Lung microvascular endothelial cell (primary cell): ENCODE measurements at places on chromosomes 7 and 10.

DNA sequence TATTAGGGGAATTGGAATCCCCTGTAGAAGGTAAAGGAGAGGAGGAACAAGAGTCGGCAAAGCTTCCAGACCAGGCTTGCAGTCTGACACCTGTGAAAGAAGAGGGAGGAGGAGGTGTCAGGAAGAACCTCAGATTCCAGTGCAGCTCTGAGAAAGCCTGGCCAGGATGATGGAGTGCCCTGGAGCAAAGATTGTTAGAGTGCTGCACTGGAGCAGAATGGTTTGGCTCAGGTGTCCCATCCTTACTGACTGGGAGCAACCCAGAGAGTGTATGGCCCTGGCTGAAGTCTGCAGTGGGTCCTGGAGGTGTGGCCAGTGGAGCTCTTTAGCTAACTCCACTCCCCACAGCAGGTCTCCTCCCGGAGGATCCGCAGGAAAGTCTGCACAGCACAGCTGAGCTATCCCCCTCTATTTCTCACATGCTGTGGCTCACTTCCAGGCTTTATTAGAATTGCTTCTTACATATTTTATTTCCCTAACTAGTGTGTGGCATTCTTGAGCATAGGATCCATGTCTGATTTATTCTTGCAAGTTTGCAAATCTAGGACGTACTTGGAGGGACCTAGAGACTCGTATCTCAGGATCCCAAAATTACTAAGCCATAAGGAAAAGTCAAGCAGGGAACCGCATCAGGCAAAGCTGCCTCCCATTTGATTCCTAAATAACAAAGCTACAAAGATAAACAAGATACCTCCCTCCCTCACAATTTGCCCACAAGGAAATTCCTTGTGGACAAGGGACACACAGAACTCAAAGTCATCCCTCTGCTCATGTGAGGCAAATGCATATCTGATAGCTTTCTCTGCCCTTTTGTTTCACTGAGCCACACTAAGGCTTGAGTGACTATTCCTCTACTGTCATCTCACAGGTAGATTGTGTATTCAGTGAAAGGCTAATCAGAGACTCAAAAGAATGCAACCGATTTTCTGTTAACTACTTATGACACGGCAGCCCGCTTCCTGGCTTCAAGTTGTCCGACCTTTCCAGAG lies 58.8 kb downstream of the VIM start:
- DNase-seq = no peak

DNA sequence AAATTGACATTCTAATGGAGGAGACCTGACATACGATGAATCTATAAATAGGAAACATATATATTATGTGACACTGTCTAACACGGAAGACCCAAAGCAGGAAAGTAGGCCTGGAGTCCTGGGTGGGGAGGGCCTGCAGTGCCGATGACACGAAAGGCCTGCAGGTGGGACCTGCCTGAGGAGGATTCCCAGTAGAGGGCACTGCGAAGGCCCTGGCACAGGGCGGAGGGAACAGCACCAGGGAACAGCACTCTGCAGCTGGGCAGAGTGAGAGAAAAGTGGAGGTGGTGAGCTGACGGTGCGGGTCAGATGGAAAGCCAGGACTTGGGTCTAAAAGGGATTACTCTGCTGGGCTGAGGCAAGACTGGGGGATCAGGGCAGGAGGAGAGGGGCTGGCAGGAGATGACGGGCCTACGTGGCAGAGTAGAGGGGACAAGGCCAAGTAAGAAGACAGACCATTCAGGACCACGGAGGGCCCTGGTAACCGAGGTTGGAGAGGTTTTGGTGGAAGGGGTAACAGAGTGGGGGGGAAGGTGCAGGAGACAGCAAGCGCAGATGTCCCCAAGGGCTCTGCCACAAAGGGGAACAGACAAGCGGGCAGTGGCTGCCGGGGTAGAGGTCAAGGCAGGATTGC lies 8.1 kb downstream of the ZNF746 start:
- DNase-seq = peak; percentile 25

- no peak for DNase-seq
Observed at GRCh38 chr7:79357101-79357500, 96.4 kb downstream of the MAGI2 start.

GRCh38 chr10:118062798-118063238 lies 16.1 kb upstream of the RAB11FIP2 start:
- DNase-seq = no peak

DNA sequence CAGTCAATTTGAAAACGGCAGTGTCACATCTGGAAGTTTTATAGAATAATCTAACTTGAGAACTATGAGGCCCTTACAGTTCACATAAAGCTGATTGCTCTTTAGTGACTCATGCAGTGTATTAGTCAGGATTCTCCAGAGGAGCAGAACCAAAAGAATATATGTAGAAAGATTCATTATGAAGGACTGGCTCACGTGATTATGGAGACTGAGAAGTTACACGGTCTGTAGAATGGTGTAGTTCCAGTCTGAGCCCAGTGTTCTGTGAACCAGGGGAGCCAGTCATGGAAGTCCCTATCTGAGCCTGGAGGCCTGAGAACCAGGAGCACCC lies 21.5 kb downstream of the RBM33 start:
- DNase-seq = no peak

DNA sequence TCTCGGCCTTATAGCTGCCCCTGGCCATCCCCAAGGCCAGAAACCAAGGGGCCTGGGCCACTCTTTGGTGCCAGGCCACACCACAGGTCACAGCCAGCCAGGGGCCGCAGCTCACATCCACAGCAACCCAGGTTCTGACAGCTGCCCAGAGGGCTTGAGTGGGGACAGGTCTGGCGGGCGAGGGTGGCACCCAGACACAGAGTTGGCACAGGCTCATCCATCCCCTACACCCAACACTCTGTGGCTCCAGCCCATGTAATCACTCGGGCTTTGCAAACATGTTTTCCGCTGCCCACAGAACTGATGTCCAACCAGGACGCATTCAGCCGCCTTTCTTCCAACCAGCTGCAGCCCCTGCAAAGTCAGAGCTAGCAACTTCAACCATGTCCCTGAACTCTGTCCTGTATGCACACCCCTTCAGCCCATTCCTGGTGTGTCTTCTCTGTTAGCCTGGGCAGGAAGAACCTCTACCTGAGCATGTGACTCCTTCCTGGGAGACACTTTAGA lies 57.7 kb upstream of the PPP2R2D start:
- no peak for DNase-seq

- DNase-seq = no peak
Observed at GRCh38 chr7:150961510-150962289, 16.4 kb downstream of the KCNH2 start.
